ENCODE measurements at places on chromosomes 4 and X.

- DNase-seq: peak; percentile 87
These were observed 644.4 kb downstream of the STPG2 start for GRCh38 chr4:97498875-97499274.

DNA sequence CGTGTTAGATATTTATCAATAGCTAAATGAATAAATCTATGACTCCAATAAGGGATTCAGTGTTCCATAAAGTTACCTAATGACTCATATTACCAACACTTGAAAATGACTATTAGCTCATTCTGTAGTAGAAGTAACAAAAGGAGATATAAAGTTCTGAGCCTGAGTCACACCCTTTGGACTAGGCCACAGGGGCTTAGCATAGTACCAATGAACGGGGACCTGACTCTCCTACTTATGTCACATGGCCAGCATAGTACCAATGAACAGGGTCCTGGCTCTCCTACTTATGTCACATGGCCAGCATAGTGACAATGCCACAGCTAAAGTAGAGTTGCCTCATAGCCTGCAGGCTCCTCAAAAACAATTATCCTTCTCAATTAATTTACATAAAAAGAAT lies 43.7 kb downstream of the MAGEB16 start:
- DNase-seq: no peak

- no peak for DNase-seq
These were observed 110.4 kb upstream of the RXFP1 start for GRCh38 chr4:158411269-158411668.

GRCh38 chr4:76950956-76951671 lies 1.6 kb downstream of the SEPTIN11 start:
- DNase-seq: no peak

- peak; percentile 90 for DNase-seq
These were observed 549.5 kb upstream of the SMIM31 start for GRCh38 chr4:164204434-164204833.

- DNase-seq: no peak
These were observed 78.9 kb downstream of the IL21 start for GRCh38 chr4:122541996-122542395.

DNA sequence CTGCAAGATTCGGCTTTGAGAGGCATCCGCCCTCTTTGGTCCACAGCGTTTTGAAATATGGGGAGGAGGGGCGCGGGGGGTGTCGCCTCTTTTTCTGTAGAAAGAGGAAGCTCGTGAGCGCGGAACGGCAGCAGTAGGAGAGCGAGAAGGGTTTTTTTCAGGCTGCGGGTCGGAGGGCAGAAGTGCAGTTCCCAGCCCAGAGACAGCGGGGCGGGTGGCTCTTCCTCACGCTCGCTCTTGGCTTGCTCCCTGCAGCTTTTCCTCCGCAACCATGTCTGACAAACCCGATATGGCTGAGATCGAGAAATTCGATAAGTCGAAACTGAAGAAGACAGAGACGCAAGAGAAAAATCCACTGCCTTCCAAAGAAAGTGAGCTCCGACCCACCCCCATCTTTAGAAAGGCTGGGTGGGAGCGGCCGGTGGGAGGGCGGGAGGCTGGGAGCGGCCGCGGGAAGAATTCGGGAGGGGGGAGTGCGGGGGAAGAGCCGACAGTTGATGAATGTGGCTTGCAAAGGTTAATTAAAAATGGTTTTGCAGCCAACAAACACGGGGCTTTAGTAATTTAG lies 1.2 kb downstream of the TMSB4X start:
- no peak for DNase-seq

DNA sequence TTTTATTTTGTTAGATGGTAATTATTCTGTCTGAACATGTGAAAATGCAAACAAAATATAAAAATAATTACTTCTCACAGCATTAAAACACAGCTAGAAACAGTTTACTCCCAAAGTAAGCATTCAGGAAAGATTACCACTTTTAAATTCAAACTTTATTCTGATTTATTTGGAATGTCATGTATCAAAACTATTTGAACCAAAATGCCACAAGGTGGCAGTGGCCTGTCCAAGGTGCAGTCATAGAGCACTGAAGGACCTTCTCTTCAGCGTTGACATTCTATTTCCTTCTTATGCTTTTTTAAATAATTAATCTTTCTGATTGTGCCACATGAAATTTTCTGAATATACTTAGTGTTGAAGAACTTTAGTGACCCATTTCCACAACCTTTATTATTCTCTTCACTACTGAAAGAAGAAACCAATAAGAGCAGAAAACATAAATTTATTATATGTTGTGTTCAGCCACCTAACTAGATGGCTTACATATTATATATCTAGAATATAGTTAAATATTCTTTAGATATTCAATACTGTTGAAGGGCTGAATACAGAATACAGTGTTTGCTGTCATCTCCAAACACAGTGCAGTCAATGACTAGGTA lies 283.6 kb downstream of the CFAP299 start:
- DNase-seq: no peak

GRCh38 chr4:125277790-125278189 lies 37.0 kb upstream of the FAT4 start:
- DNase-seq: no peak

DNA sequence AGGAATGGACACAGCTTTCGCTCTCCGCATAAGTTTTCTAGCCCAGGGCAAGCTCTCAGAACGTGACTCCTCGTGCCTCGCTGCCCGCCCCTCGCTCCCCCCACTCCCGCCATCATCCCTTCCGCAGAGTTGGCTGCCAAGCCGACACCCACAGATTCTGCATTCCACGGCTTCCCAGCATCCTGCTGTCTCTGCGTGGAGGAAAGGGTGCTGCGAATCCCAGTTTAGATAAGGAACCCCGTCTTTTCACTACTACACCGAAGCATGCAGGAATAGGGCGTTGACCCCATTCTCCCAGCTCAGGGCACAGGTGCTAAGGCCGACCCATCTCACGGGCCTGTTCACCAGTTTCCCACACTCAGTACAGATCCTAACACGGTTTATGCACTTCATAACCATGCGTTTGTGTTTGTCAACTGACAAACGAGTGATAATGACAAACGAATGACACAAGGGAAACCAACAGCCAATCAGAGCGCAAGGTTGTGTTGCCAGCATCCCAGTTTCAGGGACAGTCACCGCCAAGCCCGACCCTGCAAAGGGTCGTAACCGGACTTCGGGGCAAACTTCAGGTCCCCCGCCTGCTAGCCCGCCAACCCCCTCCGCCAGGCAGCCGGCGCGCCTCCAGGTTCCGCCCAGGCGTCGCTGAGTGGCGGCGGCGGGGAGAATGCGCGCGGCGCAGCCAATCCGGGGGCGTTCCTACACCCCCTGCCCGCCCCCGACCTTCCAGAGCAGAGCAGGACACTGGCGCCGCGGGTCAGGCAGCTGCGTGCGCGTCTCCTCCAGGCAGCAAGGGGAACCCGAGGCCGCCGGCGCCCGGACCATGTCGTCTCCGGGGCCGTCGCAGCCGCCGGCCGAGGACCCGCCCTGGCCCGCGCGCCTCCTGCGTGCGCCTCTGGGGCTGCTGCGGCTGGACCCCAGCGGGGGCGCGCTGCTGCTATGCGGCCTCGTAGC lies at the start of gene CYP2U1:
TSS of gene CYP2U1 (plus strand) at position 729 of the 954 bp plus-strand sequence. CDS start at position 824, 95 bp downstream.
- no peak for DNase-seq

DNA sequence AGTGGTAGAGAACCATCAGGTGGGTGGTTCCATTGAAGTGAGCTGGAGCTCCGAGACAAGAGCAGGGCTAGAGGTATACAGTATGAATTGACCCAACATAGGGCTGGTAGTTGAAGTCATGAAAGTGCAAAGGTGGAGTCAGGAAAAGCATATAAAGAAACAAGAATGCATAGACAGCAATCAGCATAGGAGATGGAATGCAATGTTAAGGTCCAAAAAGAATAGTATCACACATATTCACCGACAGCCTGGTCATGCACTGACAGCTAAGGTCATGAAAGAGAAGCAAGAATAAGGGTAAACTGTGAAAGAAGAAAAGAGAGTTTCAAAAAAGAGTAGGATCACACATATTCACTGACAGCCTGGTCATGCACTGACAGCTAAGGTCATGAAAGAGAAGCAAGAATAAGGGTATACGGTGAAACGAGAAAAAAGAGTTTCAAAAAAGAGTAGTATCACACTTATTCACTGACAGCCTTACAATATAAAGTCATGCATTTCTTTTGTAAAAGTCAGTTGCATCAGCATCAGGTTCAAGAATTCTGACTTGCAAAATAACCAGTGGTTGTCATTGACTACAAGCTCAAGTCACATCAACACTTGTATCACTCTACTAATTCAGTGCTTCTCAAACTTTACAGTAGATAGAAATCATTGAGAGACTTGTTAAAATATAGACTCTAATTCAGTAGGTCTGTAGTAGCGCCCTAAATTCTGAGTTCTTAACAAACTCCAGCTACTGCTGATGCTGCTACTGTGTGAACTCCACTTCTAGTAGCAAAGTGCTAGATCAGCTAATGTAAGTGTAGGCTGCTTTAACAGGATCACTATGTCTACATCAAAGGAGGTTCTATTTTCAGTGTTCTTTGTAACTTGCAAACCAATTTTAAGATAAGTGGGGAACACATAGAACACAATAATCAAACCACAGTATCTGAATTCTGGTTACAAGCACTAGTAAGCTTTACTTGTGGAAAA lies 221.9 kb downstream of the PDGFC start:
- DNase-seq: no peak

GRCh38 chrX:94655180-94655579 lies 981.2 kb downstream of the FAM133A start:
- DNase-seq: no peak

DNA sequence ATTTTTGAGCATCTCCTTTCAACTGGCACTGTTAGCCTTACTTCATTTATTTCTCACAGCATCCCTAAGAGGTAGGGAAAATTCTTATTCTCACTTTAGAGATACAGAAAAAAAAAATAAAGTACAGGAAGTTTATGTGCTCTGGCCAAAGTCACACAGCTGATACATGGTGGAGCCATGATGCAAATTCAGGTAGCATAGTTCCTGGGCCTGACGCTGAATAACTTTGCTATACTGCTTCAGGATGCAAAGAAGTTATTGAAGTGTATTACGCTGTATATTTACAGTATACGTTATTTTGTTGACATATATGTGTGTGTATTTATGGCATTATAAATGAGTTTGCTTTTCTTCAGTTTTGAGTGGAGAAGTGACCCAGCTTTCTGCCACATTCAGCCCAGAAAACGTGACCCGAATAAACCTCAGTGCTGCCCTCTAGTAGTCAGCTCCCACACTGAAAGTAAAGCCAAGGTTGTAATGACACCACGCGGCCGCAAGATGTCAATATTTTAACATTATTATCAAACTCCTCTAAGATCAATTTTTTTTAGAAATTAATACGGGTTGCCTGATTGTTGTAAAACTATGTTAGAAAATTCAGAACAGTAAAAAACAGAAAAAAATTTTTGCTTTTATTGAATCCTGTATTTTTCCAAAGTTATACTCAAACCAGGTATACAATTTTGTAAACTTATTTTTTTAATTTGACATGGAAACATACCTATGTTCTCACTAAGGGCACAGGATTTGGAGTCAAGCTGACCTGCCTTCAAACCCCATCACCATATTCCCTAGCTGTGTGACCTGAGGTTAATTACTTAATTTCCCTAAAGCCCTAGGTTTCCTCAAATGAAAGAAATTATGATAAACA lies 3.8 kb upstream of the GUCY2F start:
- DNase-seq: peak; percentile 15

- no peak for DNase-seq
These were observed 513.7 kb downstream of the TLL1 start for GRCh38 chr4:166386491-166387360.
